ENCODE measurements at places on chromosomes 7 and 10.

- DNase-seq, result no peak
Measured at GRCh38 chr7:12620371-12620770, 49.9 kb downstream of the SCIN start.

DNA sequence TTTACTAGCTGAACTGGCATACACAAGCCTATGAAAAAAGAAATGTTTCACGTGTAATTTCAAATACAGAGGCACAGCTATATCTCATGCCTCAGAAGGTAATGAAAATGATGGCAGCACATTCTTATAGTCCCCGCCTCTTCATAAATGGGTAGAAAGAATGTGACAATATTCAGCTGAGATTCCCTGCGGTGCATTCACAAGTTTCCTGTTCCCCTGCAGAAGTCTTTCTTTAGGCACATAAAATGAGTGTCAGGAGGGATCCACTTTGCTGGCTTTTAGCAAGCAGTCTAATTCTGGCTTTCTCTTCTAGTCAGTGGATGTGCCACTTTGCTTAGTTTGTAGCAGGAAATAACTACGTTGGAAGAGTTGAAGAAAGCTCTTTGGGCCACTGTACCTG lies 56.1 kb downstream of the DGKB start:
- DNase-seq, result no peak

GRCh38 chr7:81926154-81926553 lies 156.3 kb upstream of the HGF start:
- DNase-seq, result no peak

DNA sequence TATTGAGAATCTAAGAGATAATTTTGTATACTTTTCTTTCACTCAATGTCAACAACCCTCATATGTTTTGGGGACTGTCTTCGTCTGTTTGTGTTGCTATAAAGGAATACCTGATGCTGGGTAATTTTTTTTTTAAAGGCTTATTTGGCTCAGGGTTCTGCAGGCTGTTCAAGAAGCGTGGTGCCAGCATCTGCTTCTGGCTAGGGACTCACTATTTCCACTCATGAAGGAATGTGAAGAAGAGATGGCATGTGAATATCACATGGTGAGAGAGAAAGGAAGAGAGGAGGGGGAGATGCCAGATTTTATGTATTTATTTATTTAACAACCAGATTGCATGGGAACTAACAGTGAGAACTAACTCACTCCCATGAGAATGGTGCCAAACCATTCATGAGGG lies 827.4 kb upstream of the PHF14 start:
- DNase-seq, result no peak

- DNase-seq, result no peak
Measured at GRCh38 chr7:53326634-53327033, 291.2 kb downstream of the POM121L12 start.

DNA sequence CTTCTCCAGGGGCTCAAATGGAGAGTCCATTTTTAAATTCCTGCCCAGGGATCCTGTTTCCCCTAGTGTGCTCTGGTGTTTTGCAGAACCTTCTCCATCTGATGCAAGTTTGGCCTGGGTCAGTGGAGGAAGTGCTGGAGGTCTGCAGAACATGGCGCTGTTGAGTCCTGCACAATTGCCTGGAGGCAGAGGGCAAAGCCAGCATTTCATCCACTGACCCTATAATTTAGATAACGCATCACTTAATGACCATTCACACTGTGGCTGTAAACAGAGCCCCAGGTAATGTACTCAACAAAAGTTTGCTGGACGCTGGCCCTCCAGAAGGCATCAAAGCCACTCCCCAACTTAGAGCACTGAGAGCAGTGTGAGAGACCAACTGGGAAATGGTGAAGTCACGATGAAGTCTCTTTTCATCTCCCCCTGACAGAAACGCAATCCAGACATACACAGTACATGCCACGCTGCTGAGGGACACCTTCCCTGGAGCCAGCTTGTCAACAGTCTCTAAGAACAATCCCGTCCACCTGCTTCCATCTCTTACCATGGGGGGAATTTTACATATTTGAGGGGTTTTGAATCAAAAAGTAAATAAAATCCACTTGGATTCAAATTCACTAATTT lies 13.4 kb downstream of the C10orf71 start:
- no peak for DNase-seq

DNA sequence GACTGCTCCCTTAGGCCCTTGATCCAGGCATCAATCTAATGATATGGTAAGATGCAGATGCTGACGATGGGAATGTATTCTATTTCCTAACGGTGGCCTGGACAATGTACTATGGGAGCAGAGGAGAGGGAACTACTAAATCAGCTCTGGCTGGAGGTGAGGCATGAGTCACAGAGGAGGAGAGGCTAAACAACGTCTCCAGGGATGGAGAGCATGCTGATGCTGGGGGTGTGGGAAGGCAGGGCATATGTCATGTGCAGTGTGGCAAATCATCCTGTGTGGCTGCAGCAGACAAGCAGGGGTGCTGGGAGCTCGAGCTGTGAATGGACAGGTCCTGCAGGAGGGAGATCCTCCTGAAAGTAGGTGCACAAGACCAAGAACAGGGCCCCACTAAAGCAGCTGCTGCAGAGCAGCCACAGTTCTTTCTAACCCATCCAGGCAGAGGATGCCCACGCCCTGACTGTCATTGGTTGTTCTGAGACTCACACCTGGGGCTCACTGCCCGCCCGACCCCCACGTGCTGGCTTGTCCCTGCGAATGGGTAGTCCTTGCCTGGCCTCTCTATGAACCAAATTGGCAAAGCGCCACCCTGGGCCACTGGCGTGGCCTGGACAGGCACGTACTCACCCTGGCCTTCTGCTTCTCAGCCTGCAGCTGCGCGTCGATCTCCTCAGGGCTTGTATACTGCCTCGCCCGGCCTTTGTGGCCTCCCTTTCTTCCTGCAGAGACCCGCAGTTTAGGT lies 4.0 kb downstream of the PDAP1 start:
- DNase-seq, result no peak

GRCh38 chr10:126063353-126063791 lies 167.0 kb downstream of the FANK1 start:
- DNase-seq, result no peak

GRCh38 chr7:102284399-102284798 lies 2.3 kb upstream of the SH2B2 start:
- DNase-seq, result no peak

- DNase-seq, result no peak
Measured at GRCh38 chr10:14366760-14367159, 36.0 kb upstream of the FRMD4A start.

DNA sequence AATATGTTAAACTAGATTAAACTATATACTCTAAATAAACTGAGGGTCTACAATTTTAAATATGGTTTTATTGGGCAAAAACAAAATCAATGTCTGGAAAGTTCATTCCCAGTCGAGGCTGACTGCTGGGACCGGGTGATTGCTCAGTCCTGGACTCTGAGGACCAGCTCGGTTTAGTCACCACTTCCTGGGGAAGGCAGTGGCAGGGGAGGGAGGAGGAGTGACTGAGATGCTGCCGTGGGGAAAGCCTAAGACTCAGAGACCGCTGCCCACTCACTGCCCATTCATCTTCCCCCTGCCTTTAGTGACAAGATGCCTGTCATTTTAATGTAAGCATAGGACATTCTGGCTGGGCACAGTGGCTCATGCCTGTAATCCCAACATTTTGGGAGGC lies 29.0 kb downstream of the ATOH7 start:
- DNase-seq, result no peak
